GM10248 (cell line): ENCODE measurements at places on chromosomes 5 and 9.

DNA sequence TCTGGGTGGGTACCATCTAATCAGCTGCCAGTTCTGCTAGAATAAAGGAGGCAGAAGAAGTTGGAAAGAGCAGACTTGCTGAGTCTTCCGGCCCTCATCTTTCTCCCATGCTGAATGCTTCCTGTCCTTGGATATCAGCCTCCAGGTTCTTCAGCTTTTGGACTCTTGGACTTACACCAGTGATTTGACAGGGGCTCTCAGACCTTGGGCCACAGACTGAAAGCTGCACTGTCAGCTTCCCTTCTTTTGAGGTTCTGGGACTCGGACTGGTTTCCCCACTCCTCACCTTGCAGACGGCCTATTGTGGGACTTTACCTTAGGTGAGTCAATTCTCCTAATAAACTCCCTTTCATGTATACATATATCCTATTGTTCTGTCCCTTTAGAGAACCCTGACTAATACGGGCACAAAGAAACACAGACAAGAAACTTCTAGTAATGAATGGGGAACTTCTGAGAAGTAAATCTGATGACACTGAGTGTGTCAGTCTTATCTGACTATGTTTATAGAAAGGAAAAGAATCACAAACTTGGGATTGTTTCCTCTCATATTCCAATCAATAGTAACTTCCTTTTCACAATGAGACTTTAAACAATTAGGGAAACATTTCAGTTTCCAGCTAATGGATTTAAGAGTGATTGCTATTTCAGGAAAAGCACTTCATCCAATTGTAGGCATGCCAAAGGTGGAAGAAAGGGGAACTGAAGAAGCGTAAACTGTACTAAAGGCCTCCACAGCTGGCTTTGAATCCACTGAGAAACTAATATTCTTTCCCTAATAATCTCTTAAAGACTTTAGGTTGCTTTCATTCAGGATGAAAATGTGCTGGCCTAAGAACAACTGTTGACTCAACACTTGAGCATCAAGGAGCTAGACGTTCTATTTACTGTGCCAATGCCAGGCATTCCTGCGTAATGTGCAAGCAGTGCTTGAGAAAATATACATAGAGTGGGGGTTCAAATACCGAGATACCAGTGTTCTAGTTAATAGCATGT is 127.9 kb upstream of the PTGER4 start:
- DNase-seq = no peak

- DNase-seq = no peak
Measured at GRCh38 chr9:27534131-27534530, 4.5 kb upstream of the MOB3B start.

GRCh38 chr5:73442231-73442811 is 6.3 kb downstream of the FOXD1 start:
- DNase-seq = no peak

DNA sequence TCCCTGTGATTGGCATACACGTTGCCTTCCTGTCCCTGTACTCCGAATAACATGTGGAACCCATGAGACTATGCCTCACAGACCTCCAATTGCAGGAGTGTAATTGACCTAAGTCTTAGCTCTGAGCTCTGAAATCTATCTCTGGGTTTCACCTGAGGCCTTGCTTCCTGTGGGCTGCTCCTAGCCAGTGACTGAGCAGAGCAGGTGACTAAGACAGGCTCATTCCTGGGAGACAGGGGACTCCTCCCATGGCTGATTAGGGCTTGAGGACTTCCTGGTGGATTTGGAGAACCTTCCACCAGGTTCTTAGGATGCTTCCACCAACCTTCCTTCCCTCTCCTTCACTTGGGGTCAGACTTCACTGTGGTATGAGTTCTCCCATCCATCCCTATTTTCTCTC is 22.3 kb upstream of the MIER3 start:
- DNase-seq = no peak

DNA sequence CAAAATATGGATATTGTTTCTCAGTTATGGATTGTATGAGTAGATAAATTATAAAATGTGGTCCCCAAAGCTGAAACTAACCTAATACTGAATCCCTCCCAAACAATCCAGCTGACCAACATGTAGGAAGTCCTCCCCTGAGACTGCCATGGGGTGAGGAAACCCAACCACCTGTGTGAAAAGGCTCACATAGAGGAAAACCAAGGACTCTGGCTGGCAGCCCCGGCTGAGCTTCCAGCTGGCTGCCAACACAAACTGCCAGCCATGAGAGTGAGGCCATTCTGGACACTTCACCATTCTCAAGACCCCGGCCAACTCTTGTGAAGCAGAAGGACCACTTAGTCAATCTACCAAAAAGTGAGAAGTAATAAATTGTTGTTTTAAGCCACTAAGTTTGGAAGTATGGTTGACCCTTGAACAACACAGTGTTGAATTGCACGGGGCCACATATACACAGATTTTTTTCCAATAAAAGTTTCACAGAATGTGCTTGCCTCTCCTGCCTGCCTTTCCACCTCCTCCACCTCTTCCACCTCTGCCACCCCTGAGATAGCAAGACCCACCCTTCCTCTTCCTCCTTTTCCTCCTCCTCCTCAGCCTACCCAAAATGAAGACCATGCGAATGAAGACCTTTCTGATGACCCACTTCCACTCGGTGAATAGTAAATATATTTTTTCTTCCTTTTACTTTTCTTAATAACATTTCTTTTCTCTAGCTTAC is 15.3 kb upstream of the NRG2 start:
- no peak for DNase-seq

GRCh38 chr9:110844121-110844520 is 175.5 kb downstream of the MUSK start:
- no peak for DNase-seq

DNA sequence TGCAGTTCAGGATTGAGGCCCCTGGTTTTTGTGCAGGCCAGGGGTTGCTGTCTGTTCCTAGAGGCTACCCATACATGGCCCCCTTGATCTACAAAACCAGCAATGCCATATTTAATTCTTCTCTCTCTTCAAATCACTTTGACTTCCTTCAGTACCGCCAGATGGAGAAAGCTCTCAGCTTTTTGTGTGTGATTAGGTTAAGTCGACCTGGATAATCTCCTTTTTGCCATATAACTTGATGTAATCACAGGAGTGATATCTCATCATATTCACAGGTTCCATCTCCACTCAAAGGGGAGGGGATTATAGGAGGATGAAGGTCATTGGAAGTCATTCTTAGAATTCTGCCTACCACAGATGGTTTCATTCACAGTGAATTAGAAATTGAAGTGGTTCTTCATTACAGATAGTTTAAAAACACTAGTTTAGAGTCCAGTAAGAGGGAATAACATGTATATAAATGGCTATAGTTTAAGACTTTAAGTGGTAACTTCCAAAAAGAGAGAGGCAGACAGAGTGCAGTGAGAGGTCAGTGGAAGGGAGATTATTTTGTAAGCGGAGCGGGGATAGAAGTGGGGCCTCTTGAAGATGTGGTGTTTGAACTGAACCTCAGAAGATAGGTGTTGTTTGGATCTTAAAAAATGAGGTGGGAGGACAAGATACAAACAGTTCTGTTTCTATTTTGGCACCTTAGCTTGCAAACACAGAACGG is 85.9 kb downstream of the GALNT10 start:
- no peak for DNase-seq

GRCh38 chr9:113772121-113772810 is 103.8 kb upstream of the ZNF618 start:
- DNase-seq = no peak

GRCh38 chr5:138623053-138623452 is 47.9 kb upstream of the HSPA9 start:
- no peak for DNase-seq
